ENCODE measurements at places on chromosomes 3 and 15. TPM values are rescaled to one million over a fixed set of nuclear protein-coding genes. Genes with fewer than 3 reads are reported as not detected.

DNA sequence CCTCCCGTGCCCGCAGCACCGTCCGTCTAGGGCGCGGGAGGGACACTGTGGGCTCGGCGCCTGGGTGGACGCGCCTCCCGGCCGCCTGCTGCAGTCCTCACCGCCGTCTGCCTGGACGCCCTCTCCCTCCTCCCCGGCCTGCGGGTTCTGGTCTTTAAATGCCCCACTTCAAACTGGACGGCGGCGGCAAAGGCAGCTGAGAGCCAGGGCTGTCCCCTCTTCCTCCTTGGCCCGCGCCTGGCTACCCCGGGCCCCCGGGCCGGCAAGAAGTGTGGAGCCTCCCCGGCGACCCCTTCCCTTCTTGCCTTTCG, 426 bp downstream of the CBLB start:
- no peak for DNase-seq

GRCh38 chr3:60912876-60913275, 338.4 kb downstream of the FHIT start:
- no peak for DNase-seq

- DNase-seq: no peak
These were observed 78.5 kb downstream of the RAD18 start for GRCh38 chr3:8884630-8885290.

DNA sequence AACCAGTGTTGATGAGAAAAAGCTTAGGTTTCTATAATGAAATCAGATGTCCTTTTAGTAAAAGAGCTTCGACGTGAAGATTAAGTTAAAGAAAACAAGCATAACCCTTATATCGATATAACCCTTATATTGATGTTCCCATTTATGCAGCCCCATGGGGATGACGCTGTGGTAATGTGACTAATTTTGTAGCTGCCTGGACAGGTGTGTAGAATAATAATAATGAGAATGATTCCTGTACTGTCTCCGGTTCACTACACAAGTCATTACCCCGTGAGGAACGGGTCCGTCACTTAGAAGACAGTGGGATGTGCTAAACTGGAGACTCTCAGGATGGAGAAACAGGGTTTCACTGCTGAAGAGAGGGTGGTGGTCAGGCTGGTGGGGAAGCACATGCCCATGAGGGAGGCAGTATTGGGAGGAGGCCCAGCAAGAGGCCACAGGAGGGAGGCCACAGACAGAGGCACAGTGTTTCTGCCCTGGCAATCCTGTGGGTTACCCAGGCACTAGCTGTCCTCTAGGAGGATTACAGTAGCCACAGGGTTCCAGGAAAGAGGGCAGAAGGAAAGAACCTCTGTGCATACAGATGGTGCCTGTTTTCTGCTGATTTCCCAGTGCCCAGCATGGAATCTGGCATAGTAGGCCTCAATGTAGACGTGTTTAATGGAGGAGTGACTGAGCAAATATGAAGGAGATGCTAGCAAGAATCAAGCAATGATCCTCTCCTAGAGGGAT, 191.1 kb upstream of the TSC22D2 start:
- DNase-seq: no peak

- DNase-seq: no peak
These were observed 588.7 kb upstream of the NR2F2 start for GRCh38 chr15:95741830-95742229.

DNA sequence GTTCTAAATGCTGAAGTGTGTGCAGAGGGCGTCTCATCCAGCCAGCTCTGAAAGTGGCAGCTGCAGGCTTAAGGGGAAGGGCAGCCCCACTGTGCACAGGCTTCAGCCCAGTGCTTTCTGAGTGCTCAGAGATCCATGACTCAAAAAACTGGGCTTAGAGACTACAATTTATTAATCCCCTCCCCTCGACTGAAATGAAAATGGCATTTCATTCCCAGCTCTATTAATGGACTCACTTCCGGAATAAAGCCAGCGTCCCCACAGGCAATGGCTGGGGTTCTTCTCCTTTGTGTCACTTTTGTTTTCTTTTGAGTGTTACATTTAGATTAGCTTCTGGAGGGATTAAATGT, 55.5 kb upstream of the PLXNA1 start:
- DNase-seq: no peak

DNA sequence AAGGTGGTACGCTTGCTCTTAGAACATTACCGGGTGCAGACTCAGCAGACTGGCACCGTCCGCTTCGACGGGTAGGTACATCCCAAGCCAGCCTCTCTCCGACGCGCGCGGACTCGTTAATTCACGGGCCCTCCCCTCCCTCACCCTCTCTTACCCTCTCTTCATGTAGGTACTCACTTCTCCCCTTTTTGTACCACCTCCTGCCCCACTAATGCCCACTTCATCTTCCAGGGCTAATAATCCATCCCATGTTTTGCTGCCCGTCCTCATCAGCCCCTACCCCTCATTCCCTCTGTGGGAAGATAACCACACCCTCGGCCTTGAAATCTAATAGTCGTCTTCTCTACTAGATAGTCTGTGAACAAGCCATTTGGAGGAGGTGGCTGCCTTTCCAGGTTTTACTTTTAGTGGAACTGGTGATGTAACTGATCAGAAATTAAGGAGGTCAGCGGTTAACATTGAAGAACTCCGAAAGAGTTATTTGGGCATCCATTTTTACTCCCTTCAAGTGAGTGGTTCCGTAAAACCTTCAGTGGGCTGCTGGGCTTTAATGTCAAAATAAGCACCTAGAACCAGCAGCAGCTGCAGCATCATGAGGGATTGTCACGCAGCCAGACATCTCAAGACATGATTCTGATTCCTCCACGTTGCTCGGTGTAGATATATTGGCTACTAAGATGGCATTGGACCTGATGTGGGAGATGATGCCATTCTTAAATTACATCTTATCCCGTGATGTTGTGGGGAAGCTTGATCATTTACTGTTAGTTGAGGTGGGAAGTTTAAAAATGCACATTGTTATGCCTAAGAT, 1.3 kb downstream of the FEM1B start:
- DNase-seq: peak; percentile 30

GRCh38 chr15:81400640-81401236, 26.7 kb upstream of the TMC3 start:
- peak; percentile 78 for DNase-seq

DNA sequence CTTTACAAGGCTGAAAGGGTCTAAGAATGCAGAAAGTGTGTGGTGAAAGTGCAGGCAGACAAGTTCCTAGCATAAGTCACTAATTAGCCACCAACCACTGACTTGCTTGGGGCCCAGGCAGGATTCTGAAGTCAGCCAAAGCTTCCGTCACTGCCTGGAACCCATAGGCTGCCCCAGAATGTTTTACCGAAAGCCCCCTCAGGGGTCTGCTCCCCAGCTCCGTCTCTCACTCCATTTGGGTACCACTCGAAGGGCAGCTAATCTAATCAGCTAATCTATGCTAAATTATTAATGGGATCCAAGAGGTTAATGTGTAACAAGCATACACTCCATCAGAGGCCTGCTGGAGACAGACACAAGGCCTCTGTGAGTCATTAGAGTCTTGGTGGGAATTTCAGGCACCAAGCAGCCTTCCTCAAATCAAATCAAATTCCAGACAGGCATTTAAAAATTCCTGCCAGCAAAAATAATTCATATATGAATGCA, 13.2 kb downstream of the ADAMTS9 start:
- DNase-seq: no peak

DNA sequence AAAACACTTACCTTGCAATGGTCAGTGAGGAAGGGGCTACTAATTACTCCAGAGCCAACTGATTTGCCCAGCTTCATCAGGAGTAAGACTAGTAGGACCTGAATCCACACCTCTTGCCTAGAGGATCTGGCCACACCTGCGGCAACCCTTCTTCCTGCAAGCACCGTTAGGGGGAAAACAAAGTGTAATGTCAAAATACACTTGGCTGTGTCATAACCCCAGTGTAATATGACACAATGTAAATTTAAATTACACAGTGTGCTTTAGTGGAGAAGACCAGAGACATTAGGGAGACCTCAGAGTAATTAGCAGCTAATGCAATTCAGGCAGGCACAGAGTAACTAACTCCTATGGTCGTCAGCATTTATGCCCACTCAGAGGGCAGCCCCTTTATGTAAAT, 308.5 kb upstream of the ARRDC4 start:
- DNase-seq: no peak

DNA sequence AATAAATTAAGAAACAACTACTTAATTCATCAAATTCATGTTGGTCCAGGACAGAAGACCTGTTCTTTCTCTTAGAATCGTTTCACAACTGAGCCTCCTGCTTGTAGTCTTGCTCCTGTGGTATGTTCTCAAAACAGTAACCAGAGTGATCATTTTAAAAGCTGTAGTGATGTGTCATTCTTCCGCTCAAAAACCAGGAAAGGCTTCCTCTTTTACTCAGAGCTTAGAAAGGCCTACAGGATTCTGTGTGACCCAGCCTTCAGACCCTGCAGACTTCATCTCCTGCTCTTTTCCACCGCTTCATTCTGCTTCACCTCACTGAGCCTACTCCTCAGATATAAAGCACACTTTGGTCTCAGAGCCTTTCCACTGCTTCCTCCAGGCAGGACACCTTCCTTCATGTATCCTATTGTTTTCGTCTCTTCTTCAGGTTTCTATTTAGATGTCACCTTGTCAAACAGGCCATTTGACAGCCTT, 22.7 kb downstream of the ST6GAL1 start:
- DNase-seq: no peak

DNA sequence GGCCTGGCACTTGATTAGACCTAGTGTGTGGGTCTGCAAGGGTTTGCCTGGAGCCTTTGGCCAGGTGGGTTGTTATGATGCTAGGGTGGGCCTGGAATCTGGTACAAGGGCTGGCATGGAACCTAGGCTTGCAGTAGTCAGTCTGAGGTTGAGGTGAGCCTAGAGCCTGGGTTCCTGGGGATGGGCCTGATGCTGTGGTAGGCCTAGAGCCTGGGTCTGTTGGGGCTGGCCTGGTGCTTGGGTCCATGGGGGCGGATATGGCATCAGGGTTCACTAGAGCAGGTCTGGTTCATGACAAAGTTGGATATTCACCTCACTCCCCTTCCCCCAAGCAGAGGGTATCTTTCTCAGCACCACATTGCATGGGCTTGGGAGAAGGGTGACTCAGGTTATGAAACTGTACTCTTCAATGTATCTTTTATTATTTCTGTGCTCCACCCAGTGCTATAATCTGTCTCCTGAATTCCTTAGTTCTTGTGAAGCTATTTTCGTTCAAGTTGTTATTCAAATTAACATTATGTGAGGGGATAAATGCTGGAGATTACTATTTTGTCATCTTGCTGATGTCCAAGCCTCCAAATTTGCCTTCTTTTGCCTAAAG, 274.4 kb downstream of the NFKBIZ start:
- no peak for DNase-seq

GRCh38 chr3:151864423-151865101, 8.9 kb upstream of the SUCNR1 start:
- no peak for DNase-seq

- no peak for DNase-seq
These were observed 50.2 kb downstream of the HHLA2 start for GRCh38 chr3:108346301-108347227.

- DNase-seq: no peak
These were observed 26.6 kb upstream of the SLMAP start for GRCh38 chr3:57729334-57730045.

GRCh38 chr3:80233576-80233975, 465.8 kb upstream of the ROBO1 start:
- DNase-seq: no peak

DNA sequence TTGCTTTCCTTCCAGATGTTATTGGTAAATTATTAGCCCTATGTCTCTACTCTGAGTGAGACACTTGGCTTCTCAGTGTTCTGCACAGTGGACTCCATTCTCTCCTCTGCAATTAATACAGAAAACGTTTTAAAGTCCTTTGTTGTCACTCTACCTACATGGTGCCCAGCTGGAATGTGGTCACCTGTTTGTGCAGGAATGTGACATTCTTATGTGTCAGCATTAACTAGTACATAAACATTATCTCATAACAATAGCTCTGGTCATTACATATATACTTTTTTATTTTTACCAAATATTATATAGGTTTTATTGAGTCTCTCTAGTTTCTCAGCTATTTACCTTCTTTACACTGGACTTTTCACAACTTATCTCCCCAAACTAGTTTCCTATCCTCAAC, 147.0 kb upstream of the KCNMB2 start:
- no peak for DNase-seq

DNA sequence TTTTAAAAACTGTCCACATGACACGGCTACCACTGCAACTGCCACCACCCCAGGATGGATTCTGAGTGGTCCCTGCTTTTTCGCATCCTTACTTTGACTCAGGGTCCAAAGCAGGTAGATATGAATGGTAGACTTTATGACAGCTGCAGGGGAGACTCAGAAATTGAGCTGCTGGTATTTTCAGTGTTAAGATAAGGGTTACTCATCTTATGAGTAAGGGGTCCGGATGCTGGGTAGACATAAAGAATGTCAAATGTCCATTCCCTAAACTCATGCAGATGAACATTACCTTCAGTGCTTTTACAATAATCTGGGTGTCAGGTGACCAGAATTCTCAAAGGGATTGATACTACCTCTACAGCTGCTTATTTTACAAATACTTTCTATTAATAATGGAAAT, 25.9 kb upstream of the BBX start:
- DNase-seq: no peak

DNA sequence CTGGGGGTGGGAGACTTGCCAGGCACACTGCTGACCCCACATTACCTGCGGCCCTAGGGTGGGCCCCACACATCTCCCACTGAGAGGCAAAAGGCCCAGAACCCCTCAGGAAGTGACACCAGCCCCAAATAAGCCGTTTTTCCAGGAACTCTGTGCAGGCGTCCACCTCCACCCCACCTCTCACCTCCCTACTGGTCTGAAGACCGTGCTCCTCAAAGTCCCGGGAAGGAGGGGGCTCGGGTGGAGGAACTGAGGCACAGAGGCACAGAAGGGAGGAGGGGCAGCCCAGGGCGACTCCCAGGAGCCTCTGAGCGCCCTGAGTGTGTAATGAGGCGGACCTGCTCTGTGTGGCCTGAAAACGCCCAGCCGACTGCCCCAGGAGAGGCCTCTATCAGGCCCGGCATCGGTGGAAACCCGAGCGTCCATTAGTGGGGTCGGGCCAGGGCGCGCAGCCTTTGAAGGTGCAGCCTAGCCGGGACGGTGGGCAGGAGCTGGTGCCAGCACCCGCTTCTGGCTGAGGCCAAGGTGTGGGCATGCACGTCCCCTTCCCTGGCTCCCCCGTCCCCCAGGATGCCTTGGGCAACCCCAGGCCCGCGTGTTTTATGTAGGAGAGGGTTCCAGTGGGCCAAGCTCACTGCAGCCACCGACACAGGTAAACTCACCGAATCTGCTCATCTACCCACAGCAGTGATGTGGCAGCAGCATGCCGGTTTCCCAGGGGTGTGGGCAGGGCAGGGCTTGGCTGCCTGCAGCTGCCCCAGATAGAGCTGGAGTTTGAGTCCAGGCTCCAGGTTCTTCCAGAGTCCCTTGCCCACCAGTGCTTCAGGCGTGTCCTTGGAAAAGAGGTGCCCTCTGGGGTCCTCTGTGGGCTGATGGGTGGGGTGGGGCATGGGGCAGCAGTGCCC, 55.8 kb downstream of the DNAJB8 start:
- no peak for DNase-seq

- no peak for DNase-seq
These were observed 106.7 kb downstream of the GABRB3 start for GRCh38 chr15:26665957-26666791.

- no peak for DNase-seq
These were observed 298.3 kb downstream of the MEX3B start for GRCh38 chr15:81747482-81747881.

The FAM219B gene
- total RNA-seq: 107 TPM

The SRGAP3 gene
- total RNA-seq: 2.5 TPM

The GRIP2 gene
- total RNA-seq: not detected

The LMAN1L gene
- 1.1 TPM for total RNA-seq

The TMCO5A gene
- not detected for total RNA-seq

The NFKBIZ gene
- 510 TPM for total RNA-seq

The HIGD2B gene
- 0.88 TPM for total RNA-seq

The SOX14 gene
- not detected for total RNA-seq

The GOLGA6D gene
- total RNA-seq: not detected

The TM2D3 gene
- total RNA-seq: 59.4 TPM

The RLBP1 gene
- not detected for total RNA-seq

The BNC1 gene
- total RNA-seq: not detected
